Activated T-helper 1 cell treated with anti-CD3 and anti-CD28 coated beads, Interleukin-2, amount 50 U/mL, for 16 hours (primary cell): ENCODE measurements at places on chromosomes 11 and 22.

GRCh38 chr22:26482161-26482560 lies 1.4 kb downstream of the HPS4 start:
- DNase-seq = no peak

DNA sequence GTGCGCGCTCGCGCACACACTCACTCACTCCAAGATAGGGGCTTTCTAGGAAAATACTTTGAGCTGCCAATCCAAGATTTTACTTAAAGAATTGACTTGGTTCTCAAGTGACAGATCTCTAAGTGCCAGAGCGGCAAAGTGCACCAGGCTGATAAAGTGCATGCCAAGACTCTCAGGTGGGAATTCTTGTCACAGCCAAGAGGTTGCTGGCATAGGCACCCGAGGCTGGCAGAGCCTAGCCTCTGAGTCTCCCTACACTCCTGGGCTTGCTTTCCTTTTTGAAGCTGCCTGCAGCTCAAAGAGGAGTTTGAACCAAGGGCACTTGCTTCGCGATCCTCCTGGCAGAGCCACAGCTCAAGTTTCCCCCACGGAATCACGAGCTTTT lies 2.5 kb upstream of the ADM start:
- no peak for DNase-seq

DNA sequence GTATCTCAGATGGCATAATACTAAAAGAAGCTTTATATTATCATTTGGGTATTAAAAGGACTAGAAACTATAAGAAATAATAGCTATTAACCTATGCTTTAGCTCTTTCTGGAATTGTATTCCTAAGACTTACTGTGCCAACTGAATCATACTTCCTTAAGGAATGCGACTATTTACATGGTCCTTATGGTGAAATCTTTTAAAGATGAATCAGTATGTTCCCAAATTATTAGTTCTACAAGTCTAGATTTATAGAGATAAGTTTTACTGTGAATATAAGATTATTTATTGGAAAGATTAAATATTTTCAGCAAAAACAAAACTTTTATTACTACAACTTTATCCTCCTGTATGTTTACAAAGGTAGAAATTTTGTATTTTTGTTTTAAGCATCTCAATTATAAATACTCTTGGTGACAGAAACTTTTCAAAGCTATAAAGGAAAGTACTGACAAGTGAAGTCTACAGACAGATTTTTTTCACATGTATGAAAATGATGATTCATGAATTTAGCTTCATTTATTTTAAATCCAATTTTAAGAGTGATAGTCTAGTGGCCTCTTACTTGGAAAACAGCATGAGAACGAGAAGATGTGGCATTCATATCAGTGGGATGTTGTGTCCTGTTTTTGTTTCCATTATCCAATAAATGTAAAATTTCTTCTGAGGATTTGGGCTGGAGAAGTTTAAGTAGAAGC lies 17.8 kb downstream of the KIF18A start:
- DNase-seq = no peak

DNA sequence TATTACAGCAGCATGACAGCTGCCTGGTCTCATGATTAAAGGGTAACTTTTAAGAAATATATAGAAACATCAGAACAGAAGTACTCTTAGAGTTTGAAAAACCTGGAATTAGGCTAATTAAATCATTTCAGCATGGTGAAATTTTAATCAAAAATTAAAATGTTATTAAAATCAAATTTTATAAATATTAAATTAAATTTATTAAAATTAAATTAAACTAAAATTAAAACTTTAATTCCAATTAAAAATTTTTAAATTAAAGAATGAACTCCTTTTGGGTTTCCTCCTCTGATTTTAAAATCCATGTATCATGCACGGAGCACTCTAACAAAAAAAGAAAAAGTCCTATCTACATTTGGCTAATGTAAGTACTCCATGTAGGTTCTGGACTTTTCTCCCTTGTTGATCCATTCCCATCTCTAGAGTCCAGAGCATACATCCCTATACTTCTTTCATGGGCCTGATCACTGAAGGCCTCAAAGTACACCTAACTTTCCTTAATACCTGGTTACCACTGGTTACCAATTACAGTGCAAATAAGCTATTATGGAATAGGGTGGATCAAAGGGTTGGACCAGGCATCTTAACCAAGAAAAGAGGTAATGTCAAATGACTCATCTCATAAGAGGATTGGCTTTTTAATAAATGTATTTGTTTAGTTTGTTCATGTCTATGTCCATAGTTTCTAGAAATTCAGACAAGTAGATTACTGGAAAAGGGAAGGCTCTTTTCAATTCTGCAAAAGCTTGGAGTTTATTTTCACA lies 48.4 kb upstream of the MUC15 start:
- no peak for DNase-seq

- no peak for DNase-seq
These were observed 7.7 kb downstream of the CD44 start for GRCh38 chr11:35146711-35147110.

DNA sequence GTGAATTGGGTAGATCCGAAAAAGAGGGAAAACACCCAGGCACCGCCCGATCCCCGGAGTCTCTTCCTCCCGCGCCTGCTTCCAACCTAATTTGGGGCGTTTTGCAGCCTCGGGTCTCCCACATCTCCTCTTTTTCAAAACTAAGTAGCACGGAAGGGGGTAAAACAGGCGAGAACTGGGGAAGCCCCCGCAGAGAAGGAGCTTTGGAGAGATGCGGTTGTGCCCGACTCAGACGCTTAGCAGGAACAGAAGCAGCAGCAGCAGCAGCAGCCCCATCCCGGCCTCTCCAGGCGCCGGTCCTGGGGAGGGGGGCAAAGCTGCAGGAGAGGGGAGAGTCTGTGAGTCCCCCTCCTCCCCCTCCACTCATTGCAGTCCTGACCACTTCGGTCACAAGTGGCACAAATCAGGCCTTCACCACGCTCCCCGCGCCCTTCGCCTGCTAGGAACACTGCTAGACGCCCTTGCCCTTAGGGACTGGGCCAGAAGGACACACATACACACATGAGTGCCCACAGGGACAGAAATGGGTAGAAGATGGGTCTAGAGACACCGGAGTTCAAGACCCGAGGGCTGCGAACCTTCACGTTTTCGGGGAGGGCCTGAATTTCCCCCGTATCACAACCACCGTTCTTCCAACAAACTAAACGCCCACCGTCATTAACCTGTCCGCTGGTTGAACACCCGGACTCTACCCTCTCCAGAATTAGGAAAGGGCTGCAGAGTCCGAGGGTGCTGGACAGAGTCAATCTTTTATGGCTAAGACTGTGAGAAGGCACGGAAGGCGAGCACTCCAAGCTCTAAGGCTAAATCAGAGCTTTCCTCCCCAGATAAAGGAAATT lies 98.3 kb upstream of the HSD17B12 start:
- DNase-seq = no peak

DNA sequence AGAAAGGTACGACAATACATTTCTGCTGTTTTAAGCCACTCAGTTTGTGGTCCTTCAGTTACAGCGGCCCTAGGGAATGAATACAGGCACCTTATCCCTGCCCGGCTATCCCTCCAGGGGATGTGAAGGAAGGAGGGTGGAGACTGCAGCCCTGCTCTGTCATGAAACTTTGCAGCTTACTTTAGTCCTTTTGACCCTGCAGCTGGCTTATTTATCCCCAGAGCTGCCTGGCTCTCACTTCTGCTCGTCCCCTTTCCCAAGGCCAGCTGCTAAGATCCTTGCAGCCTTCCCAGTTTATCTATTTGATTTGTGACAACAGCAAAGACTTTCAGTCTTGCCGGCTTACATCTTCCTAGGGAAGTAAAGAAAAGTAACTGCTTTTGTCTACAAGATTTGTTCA lies 55.2 kb downstream of the SC5D start:
- no peak for DNase-seq

DNA sequence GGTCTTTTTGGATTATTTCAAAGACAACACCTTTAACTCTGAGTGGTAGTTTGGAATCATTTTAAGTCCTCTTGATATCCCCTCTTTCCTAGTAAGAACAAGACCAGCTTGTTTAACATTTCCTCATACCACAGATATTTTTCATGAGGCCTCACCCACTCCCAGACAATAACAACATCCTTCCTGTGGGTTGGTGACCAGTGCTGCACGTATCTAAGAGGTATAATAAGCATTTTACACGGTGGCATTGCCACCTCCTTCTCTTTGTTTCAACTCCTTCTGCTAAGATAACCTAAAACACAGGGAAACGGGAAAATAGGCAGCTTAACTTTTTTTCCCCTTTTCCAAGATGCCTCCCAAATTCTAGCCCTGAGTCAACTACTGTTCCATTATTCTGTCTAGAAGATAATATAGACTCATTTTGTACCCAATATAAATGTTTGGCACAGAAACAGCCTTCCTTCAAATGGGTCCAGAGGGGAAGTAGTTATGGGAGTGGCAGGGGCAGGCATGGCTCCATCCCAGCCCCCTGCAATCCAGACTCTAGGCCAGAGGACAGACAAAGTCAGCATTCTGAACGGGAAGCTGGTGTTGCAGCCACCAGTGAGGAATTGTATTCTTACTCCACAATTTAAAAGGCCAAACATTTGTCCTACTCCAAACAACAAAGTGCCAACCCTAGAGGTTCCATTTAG lies 28.5 kb downstream of the MAML2 start:
- no peak for DNase-seq

DNA sequence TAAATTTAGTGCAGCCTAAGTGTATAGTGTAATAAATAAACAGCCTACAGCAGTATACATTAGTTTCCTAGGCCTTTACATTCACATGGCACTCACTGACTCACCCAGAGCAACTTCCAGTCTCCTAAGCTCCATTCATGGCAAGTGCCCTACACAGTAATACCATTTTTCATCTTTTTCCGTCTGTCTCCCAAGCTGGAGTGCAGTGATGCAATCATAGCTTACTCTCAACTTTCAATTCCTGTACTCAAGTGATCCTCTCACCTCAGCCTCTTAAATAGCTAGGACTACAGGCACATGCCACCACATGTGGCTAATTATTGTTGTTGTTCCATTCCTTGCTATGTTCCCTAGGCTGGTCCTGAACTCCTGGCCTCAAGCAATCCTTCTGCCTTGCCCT lies 54.4 kb downstream of the FCHSD2 start:
- no peak for DNase-seq

- DNase-seq = no peak
These were observed 110.2 kb downstream of the TRIM29 start for GRCh38 chr11:120027546-120028180.

DNA sequence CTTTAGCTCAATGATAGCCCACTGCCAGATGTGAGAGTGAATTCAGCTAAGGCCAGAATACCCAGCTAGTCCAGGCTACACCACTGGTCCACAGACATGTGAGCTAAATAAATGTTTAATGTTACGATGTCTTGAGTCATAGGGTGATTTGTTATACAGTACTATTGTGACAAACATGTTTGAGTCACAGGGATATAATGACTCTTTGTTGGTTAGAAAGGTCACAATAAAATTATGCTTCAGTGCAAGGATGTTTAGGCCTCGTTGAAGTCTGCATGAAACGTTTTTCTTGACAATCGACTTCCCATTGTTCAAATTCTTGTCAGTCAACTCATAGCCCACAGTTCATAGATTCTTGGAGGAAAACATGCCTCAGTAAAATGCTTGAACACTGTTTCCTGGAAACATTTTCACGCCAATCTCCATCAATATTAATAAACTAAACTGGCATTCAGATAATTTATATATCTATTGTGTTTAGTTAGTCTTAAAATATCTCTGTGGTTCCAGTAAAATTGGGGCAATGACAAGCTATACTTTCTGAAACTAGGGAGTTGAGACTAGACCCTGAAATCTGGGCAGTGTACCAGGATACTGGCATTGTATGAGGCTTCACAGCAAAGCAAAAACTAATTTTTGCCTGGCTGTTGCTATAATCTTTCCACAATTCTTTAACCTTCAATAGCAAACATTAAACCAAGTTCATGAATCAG lies 650.8 kb upstream of the KIRREL3 start:
- no peak for DNase-seq

- no peak for DNase-seq
These were observed 1.6 kb downstream of the APOL2 start for GRCh38 chr22:36237462-36238372.

DNA sequence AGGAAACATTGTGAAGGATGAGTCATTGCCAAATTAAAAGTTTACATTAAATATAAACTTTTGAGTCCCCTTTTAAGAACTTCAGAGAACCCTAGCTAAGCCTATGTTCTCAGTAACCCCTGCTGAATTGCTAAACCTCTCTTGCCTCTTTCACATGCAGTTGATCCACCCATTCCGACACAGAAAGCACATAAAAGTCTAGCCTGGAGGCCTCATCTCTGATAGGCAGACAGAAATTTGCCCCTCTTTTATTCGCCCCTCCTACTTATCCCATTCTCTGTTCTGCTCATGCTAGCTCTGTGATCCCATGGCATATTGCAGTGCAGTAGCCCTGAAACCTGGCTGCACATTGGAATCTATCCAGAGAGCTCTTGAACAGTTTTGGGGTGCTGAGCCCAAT lies 58.2 kb upstream of the PDE3B start:
- DNase-seq = no peak

GRCh38 chr22:20264614-20265452 lies 3.3 kb downstream of the RTN4R start:
- no peak for DNase-seq

DNA sequence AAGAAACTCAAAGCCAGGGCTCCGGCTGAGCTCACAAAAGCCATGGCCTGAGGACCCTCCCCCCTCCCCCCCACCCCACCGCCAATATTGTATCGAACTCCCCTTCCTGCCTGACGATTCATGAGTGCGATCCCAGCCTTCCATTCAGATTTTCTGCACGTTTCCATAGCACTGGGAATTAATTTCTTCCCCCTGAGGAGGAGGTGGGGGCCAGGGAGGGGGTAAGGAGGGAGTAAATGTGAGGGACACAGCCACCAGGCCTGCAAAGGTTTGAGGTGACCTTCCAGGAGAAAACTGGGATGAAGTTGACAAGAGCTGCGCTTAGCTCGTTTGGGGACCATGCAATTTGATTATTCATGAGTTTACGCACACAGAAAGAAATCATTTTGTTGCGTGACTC lies 527.7 kb downstream of the MN1 start:
- DNase-seq = no peak

DNA sequence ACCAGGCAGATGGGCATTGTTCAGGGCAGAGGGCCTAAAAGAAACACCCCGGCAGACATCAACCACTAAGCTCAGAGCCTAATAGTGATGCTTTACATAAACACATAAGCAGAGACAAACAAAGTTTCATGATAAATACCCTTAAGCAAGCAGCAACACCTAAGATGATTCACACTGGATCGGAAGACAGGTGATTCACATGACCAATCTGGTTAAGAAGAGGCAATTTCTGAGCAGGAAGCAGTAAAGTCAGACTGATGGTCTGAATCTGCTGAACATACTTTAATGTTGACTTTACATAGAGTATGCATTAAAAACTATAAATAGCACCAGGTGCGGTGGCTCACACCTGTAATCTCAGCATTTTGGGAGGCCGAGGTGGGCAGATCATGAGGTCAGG lies 56.1 kb downstream of the SYN3 start:
- DNase-seq = no peak

DNA sequence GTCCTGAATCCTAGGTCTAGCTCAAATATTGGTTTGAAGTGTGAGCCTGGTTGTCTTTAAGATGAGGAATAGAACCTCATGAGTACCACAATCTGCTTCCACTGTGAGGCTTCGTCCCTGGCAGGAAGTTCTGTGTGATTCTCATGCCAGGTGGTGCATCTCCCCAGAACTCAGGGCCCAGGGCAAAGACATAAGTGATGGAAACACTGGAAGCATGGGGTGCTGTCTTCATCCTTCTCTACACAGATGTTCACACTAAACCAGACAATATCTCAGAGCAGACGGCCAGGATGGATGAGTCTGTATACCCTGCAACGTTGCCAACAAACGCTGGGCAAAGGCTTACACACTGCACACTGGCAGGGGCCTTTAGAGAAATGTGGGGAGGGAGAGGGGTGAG lies 475.9 kb upstream of the B3GAT1 start:
- no peak for DNase-seq

GRCh38 chr11:92266806-92267205 lies 42.2 kb downstream of the FAT3 start:
- no peak for DNase-seq
